Large intestine (tissue), 12 donors: ENCODE measurements at places on chromosomes 7 and 10.
A peak's percentile ranks its signal among the peaks of the same experiment; 100 is the strongest.

- peak; percentile 25 for DNase-seq
These were observed 45.2 kb upstream of the TMEM213 start for GRCh38 chr7:138752518-138753149.

DNA sequence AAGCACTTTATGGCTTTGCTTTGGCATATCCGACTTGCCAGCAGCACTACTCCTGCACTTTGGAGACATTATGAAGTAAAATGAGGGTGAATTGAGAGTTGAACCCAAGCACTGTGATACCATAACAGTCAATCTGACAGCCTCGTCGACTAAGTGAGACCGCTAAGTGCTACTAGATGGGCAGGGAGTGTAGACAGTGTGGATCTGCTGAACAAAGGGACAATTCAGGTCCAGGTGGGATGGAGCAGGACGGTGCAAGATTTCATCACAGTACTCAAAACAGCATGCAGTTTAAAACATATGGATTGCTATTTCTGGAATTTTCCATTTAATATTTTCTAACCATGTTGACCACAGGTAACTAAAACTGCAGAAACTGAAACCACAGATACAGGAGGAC, 20.8 kb upstream of the PRTFDC1 start:
- no peak for DNase-seq

- no peak for DNase-seq
These were observed 195.8 kb upstream of the NEBL start for GRCh38 chr10:21092683-21093524.

GRCh38 chr10:47264797-47265281, 35.2 kb upstream of the GDF10 start:
- DNase-seq: peak; percentile 19

- DNase-seq: no peak
These were observed 17.0 kb downstream of the CPA4 start for GRCh38 chr7:130309986-130310385.

GRCh38 chr10:8074881-8075280, 20.4 kb downstream of the GATA3 start:
- DNase-seq: no peak

DNA sequence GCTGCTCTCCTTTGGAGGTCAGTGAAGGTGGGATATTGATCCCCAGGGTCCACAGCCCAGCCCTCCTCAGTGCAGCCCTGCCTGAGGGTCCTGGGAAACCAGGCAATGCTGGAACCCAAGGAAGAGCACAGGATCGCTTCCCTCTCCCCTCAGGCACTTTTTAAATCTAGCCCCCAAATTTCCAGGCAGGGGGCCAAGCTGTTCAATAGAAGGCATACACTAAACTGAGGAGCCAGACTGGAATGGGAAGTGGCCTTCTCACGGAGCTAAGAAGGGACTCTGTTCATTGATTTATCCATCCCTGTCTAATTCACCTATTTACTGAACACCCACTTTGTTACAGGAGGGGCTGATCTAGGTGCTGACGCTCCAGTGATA, 60.3 kb downstream of the GLI3 start:
- DNase-seq: no peak

DNA sequence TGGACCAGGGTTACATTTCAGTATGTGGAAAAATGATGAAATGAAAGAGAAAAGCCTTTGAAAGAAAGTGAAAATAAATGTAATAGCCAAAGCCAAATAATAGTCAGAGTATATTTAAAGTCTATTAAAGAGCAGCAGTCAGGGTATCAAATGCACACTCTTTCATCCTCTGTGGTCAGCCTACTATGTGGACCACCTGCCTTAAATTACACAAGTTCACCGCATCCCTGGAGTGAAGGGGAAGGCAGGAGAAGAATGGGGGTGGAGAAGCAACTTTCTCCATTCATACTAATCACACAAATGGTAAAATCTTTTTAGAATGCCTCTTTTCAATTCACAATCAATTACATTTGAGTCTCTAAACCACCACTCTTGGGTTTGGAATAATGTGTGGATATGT, 16.0 kb downstream of the TWIST1 start:
- no peak for DNase-seq

GRCh38 chr10:6647811-6648526, 67.9 kb upstream of the PRKCQ start:
- DNase-seq: no peak

DNA sequence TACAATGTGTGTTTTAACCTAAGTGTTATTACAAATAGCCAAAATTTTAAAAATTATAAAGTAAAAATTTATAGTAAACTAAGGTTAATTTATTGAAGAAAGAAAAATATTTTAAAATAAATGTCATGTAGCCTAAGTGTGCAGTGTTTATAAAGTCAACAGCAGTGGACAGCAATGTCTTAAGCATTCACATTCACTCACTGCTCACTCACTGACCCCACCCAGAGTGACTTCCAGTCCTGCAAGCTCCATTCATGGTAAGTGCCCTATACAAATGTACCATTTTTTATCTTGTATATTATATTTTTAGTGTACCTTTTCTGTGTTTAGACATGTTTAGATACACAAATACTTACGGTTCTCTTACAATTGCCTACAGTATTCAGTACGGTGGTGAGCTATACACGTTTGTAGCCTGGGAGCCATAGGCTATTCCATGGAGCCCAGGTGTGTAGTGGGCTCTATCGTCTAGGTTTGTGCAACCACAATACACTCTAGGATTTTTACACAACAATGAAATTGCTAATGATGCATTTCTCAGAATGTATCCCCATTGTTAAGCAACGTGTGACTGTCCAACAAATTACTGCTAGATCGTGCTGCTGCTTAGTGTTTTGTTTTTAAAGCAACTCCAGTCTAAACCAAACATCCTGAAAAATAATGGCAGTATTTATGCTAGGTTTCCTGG, 108.9 kb upstream of the NAMPT start:
- DNase-seq: no peak

GRCh38 chr7:35251606-35252310, 2.1 kb downstream of the TBX20 start:
- no peak for DNase-seq

GRCh38 chr10:30821261-30821993, 191.9 kb upstream of the LYZL2 start:
- no peak for DNase-seq

DNA sequence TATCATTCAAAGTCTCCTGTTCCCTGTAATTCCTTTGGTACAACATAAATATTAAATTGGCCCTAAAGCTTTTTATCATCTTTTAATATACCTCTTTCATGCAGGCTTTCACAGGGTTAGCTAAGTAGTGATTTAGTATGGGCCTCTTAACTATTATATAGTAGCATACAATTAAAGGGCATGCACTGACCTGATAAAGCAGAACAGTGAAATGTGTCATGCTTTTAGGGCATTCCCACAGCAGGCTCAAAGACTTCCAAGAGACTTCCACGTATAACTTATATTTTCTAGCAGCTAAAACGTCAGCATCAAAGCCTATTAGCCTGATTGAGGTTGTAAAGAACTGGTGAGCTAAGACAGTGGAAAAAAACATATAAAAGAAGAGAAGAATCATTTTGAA, 35.3 kb downstream of the SAMD8 start:
- no peak for DNase-seq

- DNase-seq: no peak
These were observed 448.9 kb downstream of the ADRA2A start for GRCh38 chr10:111525696-111526095.

DNA sequence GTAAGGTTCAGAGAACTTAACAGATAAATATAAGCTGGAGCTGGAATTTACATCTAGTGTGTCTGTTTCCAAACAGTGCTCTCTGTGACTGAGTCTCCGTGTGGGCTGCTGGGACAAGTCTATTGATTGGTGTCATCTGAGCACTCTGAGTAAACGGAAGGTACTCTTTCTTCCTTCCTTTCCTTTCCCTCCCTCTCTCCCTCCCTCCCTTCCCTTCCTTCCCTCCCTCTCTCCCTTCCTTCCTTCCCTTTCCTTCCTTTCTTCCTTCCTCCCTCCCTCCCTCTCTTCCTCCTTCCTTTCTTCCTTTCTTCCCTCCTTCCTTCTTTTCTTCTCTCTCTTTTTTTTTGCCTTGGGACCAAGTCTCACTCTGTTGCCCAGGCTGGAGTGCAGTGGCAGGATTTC, 61.8 kb downstream of the ANKRD61 start:
- DNase-seq: no peak

- no peak for DNase-seq
These were observed 105.3 kb downstream of the BMS1 start for GRCh38 chr10:42887734-42888503.
